ENCODE measurements at places on chromosomes 2 and 18. TPM values are rescaled to one million over a fixed set of nuclear protein-coding genes. Genes with fewer than 3 reads are reported as not detected.

The SERPINB5 gene
- 330 TPM for total RNA-seq

The SLC8A1 gene
- total RNA-seq, result 1.7 TPM

The STPG4 gene
- total RNA-seq, result 0.83 TPM

The TXNDC2 gene
- total RNA-seq, result not detected

The IGFBP5 gene
- not detected for total RNA-seq

The TUBA3D gene
- total RNA-seq, result not detected

The B3GNT7 gene
- total RNA-seq, result not detected

The ST8SIA3 gene
- not detected for total RNA-seq

The PAX3 gene
- not detected for total RNA-seq

The FBXO36 gene
- total RNA-seq, result 2.2 TPM

The RTKN gene
- 63.0 TPM for total RNA-seq

The OR6B2 gene
- not detected for total RNA-seq

The BOK gene
- 15.5 TPM for total RNA-seq

The ABCA12 gene
- 37.8 TPM for total RNA-seq

The SLC11A1 gene
- 0.09 TPM for total RNA-seq

The HRH4 gene
- 0.10 TPM for total RNA-seq

The AFG3L2 gene
- 77.2 TPM for total RNA-seq

The CYB5A gene
- 19.4 TPM for total RNA-seq

The UGT1A3 gene
- not detected for total RNA-seq

The FAM124B gene
- not detected for total RNA-seq

The LYPD1 gene
- total RNA-seq, result not detected

The KDSR gene
- 97.4 TPM for total RNA-seq

The ELP2 gene
- total RNA-seq, result 100 TPM

The SLC16A14 gene
- 0.56 TPM for total RNA-seq

The C2orf66 gene
- 0.98 TPM for total RNA-seq

The CABYR gene
- 3.0 TPM for total RNA-seq

The ASIC4 gene
- total RNA-seq, result 0.17 TPM

The C2orf69 gene
- 8.6 TPM for total RNA-seq

The CHRNG gene
- not detected for total RNA-seq

The STEAP3 gene
- total RNA-seq, result 23.8 TPM

The ERMN gene
- not detected for total RNA-seq

The PTPRN gene
- total RNA-seq, result not detected

The ZNF804A gene
- not detected for total RNA-seq

The ASPRV1 gene
- 0.23 TPM for total RNA-seq

The ZCCHC2 gene
- total RNA-seq, result 15.0 TPM

The SDC1 gene
- total RNA-seq, result 214 TPM

The GAL3ST2 gene
- total RNA-seq, result 0.37 TPM

The PTGR3 gene
- 19.8 TPM for total RNA-seq

The NGEF gene
- 7.4 TPM for total RNA-seq

The DSG2 gene
- 106 TPM for total RNA-seq

The ADRA2B gene
- not detected for total RNA-seq

The TMEM247 gene
- not detected for total RNA-seq

The SERPINB10 gene
- total RNA-seq, result not detected

The RBBP8 gene
- total RNA-seq, result 59.7 TPM

The DRC1 gene
- total RNA-seq, result not detected

The LAMA1 gene
- total RNA-seq, result 9.6 TPM

The CCDC178 gene
- 0.19 TPM for total RNA-seq

The ARHGAP15 gene
- not detected for total RNA-seq

The GPR55 gene
- not detected for total RNA-seq

The UPP2 gene
- total RNA-seq, result not detected

All from MCF 10A (cell line).